ENCODE measurements at places on chromosomes 3 and 15.

DNA sequence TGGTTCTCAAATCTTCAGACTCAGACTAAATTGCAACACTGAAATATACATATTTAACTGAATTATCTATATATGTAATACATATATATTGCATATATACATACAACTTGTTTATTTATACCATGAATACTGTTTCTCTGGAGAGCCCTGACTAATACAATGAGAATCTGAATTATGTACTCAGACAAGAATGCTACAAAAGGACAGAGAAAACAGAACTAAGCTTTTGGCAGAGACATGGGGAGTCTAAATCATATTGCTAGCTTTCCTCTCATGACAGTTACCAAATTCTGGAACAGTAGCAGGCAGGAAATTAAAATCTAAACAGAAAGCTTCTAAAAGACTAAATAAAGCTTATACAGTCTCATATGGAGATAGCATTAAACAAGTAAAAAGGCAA lies 142.4 kb upstream of the KCNMB2 start:
- DNase-seq, result no peak

DNA sequence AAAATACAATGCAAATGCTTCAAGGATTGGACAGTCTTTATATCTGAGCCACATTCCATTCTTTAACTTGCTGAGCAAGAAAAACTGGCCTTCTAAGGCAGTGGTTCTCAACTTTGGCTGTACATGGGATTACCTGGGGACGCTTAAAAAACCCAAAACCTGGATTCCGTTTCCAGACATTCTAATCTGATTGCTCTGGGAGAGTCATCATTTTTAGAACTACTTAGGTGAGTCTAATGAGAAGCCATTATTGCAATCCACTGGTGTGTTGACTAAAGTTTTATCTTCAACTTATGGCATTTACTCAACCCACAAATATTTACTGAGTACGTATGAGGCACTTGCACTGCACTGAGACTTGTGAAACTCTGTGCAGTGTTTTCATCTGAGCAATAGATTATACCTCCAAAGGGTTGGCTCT lies 195.7 kb upstream of the ATP11B start:
- DNase-seq, result no peak

DNA sequence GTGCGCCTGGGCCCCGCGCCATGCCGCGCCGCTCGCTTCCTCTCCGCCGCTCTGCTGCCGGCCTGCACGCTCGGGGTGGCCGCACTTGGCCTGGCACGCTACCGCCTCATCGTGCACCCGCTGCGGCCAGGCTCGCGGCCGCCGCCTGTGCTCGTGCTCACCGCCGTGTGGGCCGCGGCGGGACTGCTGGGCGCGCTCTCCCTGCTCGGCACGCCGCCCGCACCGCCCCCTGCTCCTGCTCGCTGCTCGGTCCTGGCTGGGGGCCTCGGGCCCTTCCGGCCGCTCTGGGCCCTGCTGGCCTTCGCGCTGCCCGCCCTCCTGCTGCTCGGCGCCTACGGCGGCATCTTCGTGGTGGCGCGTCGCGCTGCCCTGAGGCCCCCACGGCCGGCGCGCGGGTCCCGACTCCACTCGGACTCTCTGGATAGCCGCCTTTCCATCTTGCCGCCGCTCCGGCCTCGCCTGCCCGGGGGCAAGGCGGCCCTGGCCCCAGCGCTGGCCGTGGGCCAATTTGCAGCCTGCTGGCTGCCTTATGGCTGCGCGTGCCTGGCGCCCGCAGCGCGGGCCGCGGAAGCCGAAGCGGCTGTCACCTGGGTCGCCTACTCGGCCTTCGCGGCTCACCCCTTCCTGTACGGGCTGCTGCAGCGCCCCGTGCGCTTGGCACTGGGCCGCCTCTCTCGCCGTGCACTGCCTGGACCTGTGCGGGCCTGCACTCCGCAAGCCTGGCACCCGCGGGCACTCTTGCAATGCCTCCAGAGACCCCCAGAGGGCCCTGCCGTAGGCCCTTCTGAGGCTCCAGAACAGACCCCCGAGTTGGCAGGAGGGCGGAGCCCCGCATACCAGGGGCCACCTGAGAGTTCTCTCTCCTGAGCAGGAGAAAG lies 951 bp downstream of the GPR62 start:
- DNase-seq, result no peak

DNA sequence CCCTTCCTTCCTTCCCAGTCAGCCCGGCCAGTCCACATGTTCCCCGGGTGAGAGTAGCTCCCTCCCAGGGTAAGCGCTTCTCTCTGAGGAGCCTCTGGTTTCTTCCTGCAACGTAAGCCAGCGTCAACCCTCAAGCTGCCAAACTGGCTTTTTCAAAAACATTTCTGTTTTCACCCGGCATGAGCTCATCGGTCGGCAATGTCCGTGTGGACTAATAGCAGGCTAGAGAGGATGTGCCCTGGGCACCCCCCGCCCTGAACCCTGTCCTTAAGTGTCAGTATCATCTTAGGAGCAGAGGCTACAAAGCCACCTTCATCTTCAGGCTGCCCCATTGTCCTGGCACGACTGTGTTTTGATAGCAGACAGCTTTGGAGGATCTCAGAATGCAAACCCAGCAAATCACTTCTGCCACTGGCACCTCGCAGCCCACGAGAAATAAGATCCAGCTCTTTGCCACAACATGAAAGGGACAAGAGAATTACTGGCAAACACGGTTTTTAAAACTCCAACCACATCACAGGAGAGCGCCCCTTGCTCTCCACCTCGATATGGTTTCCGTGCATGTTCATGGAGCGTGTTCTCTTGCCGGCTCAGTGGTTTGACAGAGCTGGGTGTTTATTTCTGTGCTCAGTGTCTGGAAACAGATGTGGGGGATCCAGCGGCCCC lies 9.9 kb downstream of the ALDH1A3 start:
- DNase-seq, result no peak

DNA sequence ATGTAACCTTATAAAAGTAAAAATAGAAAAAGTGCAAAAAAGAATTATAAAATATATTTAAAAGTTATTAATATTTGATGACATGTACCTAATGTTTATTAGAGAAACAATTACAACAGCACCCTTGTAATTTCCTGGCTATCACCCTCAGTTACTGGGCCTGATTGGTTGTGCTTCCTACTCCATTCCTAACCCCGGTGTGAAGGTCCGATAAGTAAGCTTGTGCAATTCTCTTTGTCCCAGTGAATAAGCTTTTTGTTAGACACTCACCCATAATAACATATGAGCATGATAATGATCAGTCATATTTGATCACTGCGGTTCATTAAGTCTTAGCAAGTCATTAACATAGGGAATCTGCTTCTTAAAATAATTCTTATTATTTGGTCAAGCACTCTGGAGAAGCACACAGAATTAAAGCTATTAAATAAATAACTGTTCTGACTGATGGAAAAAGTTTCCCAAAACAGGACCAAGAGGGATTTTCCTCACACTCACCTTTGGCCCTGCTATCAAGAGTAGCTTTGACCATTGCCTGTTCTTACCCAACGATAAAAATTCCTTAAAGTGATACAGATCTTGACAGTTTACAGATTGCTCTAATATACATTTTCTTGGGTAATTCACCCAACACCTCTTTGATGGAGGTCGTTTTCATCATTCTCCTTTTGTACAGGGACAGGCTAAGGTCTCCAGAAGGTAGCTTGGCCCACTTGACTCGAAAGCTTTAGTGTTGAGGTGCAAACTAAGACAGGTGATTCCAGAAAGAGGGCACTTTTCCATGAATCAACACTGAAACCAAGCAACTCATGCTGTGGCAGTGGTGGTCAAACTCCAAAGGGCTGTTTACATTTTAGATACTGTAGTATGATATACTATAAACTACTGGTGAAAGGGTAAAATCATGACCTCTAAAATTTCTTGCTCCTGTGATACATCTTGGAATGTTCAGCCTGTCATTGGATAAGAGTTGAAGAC lies 543.0 kb upstream of the KCNMB2 start:
- DNase-seq, result no peak

GRCh38 chr15:41562784-41563198 lies 3.8 kb downstream of the TYRO3 start:
- DNase-seq, result no peak

- DNase-seq, result no peak
Measured at GRCh38 chr15:42581272-42581730, 5.9 kb downstream of the STARD9 start.

DNA sequence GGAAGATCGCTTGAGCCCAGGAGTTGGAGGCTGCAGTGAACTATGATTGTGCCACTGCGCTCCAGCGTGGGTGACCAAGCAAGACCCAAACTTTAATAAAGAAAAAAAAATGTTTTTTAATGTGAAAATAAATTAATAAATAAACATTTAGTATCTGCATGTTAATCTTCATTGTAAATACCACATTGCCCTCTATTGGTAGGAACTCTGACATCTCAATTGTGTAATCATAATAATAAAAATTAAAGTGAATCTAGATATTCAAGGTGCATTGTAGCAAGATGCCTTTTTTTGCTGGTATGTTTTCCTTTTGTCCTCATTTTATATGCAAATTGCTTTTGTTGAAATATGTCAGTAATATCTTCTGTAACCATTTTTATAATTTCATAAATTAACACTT lies 95.0 kb upstream of the LIMD1 start:
- DNase-seq, result no peak

DNA sequence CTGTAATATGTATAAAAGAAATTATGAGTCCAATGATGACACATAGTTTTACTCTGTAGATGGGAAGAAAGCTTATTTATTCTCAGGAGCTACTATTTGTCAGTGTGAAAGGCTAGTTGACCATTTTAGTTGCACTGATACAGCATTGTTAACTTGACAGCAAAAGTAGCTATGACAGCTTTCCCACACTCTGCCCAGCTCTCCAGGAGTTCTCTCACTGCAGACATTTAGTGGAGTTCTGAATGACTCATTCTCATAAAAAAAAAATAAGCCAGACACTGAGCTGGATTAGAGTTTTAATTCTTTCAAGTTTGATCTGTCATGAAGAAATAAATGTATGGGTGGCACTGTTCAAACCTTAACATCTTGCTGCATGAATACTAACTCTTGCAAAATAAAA lies 77.2 kb upstream of the CFAP20DC start:
- DNase-seq, result no peak

All from SIG-M5 (cell line).